ENCODE measurements at places on chromosomes 1 and 21.

DNA sequence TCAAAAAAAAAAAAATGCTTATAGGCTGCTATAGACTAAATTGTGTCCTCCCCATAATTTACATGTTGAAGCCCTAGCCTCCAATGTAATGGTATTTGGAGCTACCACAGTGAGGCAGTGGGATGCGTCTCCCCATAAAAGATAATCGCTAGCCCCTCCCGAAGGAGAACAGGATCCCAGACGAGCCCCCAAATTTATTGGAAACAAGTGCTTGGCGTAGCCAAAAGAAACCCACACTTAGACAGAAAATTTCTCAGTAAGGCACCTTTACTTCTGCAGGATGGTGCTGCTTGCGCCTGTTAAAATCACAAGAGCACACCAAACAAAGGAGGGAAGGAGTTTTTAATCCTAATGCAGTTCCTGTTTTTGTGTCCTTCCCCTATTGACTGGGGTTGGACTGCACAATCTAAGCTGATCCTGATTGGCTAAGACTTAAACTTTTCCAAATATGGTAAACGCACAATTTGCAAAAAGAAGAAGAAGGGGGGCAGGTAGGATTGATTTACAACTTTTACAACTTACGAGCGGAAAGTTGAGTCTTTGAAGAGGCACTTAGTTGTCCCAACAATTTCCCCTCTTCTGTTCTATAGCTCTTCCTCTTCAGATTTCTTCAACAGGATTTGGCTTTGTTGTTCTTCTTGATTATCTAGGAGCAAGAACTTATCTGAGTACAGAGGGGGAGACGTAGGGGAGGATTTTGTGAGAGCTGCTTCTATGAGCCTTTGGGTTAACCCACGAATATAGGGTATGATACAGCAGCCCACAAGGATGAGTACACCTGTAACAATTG lies 3.0 kb upstream of the IPP start:
- no peak for DNase-seq

- no peak for DNase-seq
These were observed 843.8 kb downstream of the USP25 start for GRCh38 chr21:16573578-16573977.

- DNase-seq: no peak
These were observed 187.5 kb downstream of the LMX1A start for GRCh38 chr1:165169028-165169427.

GRCh38 chr1:216032284-216032683 lies 391.0 kb downstream of the USH2A start:
- no peak for DNase-seq

Measured in activated naive CD4-positive, alpha-beta T cell treated with Interleukin-2 at 50 U/mL for 16 hours (primary cell).